ENCODE measurements at places on chromosomes 6 and 20. TPM values are rescaled to one million over a fixed set of nuclear protein-coding genes. Genes with fewer than 3 reads are reported as not detected.

- no peak for DNase-seq
Observed at GRCh38 chr6:140812636-140813035, 1320.1 kb upstream of the GJE1 start.

DNA sequence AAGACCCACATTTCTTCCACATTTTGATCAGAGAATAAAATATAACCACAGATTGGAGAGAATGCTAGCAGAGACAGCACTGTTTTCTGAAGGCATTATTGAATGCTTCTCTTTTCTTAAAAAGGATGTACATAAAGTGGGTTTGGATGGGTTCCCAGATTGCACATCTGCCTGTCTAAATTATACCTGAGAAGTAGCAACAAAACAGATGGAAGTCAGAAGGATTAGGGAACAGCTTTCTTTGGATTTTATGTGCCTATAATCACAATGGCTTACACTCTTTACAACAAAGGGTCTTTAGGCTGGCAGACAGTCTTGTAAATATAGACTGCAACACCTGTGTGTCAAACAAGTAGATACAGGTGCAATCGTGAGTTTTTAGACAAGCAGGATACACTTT lies 622.2 kb upstream of the MANEA start:
- no peak for DNase-seq

- peak; percentile 68 for DNase-seq
Observed at GRCh38 chr6:119493980-119494379, 144.4 kb upstream of the MAN1A1 start.

GRCh38 chr20:17665756-17666155 lies 16.3 kb downstream of the RRBP1 start:
- DNase-seq: no peak

DNA sequence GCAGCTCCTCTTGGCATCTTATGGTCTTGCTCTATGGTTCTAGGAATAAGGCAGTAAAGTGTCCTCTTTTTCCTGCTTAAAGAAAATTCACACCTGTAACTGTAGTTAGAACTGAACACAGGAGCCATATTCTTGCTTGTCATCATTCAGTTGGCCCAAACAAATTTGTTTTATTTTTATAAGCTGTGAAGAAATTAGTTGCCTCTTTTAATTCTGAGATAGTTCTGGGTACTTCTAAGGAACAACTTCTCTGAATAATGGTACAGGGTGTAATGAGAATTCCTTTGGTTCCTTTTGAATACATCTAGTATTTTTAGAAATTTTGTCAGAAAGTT lies 1.4 kb downstream of the MAP3K4 start:
- DNase-seq: no peak

- DNase-seq: no peak
Observed at GRCh38 chr6:116666869-116667268, 1.7 kb downstream of the ZUP1 start.

GRCh38 chr6:10278746-10279145 lies 136.1 kb downstream of the TFAP2A start:
- no peak for DNase-seq

GRCh38 chr6:119170103-119170446 lies 91.6 kb upstream of the FAM184A start:
- no peak for DNase-seq

- no peak for DNase-seq
Observed at GRCh38 chr6:114042267-114043016, 71.5 kb upstream of the HDAC2 start.

- peak; percentile 65 for DNase-seq
Observed at GRCh38 chr6:154969796-154970195, 25.3 kb upstream of the TIAM2 start.

DNA sequence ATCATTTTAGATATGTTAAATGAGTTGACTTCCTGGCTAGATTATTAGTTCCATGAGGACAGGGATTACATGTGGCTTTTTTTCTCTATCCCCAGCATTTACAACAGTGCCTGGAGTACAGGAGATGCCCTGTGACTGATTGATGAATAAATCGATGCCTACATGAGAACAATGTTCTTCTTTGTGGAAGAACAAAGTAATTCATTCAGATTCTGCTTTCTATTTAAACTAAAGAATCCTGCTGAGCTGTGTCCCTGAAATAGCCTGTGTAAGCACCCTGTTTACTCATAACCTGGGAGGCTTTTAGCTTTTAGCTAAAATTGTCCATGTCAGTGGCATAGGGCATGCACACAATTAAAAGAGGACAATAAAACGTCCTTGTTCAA lies 125.1 kb upstream of the BTBD3 start:
- DNase-seq: no peak

- DNase-seq: no peak
Observed at GRCh38 chr6:108768792-108769524, 79.3 kb upstream of the ARMC2 start.

GRCh38 chr6:142482249-142482648 lies 180.4 kb downstream of the ADGRG6 start:
- DNase-seq: peak; percentile 14

CYP21A2 gene
- total RNA-seq: under 0.01 TPM

DDR1 gene
- 194 TPM for total RNA-seq

DLK2 gene
- 4.1 TPM for total RNA-seq

FAM110A gene
- 7.1 TPM for total RNA-seq
